Heart left ventricle (tissue), 16 donors: ENCODE measurements at places on chromosomes 1 and 21. TPM values are rescaled to one million over a fixed set of nuclear protein-coding genes. Genes with fewer than 3 reads are reported as not detected.

The FAM131C gene
- total RNA-seq = 3.4 TPM

The PTBP2 gene
- total RNA-seq = 12.2 TPM

The CYP4A22 gene
- not detected for total RNA-seq

The RAB42 gene
- total RNA-seq = 0.96 TPM

DNA sequence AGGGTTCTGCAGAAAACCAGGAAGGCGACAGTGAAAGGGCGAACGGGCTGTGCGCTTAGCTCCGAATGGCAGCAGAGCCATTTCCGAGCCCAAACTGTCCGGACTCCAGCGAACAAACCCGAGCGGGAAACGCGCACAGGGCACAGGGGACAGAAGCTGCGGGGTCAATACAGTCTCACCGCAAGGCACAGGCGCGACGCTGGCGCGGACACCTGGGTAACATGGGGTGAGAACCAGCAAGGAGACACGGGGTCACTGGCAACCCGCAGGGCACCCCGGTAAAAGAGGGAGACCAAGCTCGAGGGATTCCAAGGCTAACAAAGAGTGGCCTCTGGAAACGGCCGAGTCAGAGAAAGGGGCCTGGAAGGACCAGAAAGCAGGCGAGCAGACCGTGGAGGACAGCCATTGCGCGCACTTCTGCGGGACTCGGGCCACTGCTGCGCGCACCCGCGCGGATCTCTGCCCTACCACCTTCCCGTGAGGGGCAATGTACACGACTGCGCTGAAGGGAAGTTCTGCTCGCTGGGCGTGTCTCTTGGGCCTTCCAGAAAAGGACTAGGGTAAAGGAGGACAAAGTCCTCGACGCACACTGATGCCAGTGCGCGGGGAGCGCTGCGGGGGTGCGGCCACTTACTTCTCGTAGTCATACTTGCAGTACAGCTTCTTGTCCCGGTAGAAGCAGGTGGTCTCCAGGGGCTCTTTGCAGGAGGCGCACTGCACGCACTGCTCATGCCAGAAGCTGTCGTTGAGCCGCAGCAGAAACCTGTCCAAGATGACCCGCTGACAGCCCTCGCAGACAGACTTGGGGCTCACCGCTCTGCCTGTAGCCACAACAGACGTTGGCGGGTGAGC lies 3.8 kb downstream of the LMX1A start:
- no peak for DNase-seq
- no peaks in the 10 kb centered on the region for H3K36me3 ChIP-seq
- no peak overlapping the region for H3K27ac ChIP-seq
- peaks cover 91% of the 10 kb centered on the region for H3K27me3 ChIP-seq

DNA sequence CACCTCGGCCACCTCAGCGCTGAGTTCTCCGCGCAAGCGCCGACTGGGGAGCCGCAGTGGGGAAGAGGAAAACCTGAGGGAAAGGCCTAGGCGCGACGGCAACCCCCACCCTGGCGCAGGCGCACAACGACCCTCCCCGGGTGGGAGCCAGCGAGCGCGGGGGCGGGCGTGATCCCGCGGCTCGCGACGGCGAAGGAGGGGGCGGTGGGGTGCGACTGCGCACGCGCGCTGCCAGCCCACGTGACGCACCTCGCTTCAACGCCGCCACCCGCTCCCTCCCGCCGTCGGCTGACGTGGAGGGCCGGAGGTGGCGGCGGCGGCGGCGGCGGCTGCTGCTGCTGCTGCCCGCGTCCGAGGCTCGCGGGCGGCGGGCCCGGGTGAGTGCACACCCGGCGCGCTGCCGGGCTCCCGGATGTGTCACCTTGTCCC lies at the start of the genes PIGP and TTC3:
TSS of gene PIGP (minus strand) at position 84 of the 429 bp plus-strand sequence. CDS start 556 bp downstream, outside the sequence.
TSS of gene TTC3 (plus strand) at position 267 of the 429 bp plus-strand sequence. CDS start 14,004 bp downstream, outside the sequence.
- H3K27me3 ChIP-seq = no peaks in the 10 kb centered on the region

DNA sequence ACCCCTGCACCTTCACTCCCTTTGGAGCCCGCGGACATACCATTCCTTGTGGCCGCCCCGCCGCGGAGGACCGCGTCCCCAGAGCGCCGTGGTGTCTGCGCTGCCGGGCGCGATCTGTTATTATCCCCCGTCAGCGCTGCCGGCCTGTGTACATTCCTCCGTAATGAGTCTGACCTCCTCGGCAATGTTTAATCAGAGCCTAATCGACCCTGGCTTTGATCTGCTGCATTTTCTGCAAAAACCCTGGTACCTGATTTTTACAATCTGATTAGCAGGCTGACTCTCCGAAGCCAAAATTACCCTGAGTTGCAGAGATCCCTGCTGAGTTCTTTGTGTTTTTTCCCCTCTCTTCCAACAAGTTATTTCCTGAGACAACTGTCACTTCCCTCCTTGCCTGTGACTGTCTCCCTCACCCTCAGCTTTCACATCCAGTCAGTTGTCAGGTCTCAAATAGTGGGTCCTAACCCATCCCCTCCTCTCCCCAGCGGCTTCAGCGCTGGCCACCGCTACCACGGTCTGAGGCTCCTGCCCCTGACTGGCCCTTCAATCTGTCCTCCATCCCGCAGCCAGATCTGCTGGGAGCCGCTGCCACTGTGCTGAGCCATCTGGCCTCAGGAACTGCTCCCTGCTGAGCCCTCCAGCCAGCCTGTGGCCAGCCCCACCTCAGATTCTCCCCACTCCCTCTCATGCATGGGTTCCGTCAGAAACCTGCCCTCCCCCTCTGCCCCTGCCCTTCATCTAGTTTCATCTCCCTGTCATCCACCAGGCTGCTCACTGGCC lies 53.5 kb downstream of the GLIS1 start:
- peak overlapping the region; percentile 12 for H3K4me3 ChIP-seq
- H3K27ac ChIP-seq = no peak overlapping the region
- no peaks in the 10 kb centered on the region for H3K4me1 ChIP-seq
- peaks cover 57% of the 10 kb centered on the region for H3K27me3 ChIP-seq
- H3K36me3 ChIP-seq = no peaks in the 10 kb centered on the region

- H3K4me3 ChIP-seq = no peak overlapping the region
- H3K36me3 ChIP-seq = no peaks in the 10 kb centered on the region
- no peak for DNase-seq
- no peak overlapping the region for H3K27ac ChIP-seq
- H3K4me1 ChIP-seq = no peaks in the 10 kb centered on the region
- no peaks in the 10 kb centered on the region for H3K27me3 ChIP-seq
Observed at GRCh38 chr1:44433209-44433608, 28.2 kb downstream of the RNF220 start.

GRCh38 chr1:234875328-234875952 lies 253.2 kb downstream of the TOMM20 start:
- H3K4me3 ChIP-seq = no peak overlapping the region
- DNase-seq = no peak
- H3K27ac ChIP-seq = peak overlapping the region; percentile 39
- H3K36me3 ChIP-seq = no peaks in the 10 kb centered on the region
- peaks cover 29% of the 10 kb centered on the region for H3K4me1 ChIP-seq
- no peaks in the 10 kb centered on the region for H3K27me3 ChIP-seq

- no peak for DNase-seq
- no peak overlapping the region for H3K4me3 ChIP-seq
- H3K36me3 ChIP-seq = no peaks in the 10 kb centered on the region
- no peaks in the 10 kb centered on the region for H3K4me1 ChIP-seq
Observed at GRCh38 chr1:15577691-15578090, 7.2 kb downstream of the AGMAT start.

- no peak for DNase-seq
- H3K4me3 ChIP-seq = no peak overlapping the region
- H3K27ac ChIP-seq = no peak overlapping the region
- H3K27me3 ChIP-seq = no peaks in the 10 kb centered on the region
- peaks cover 14% of the 10 kb centered on the region for H3K4me1 ChIP-seq
Observed at GRCh38 chr1:15148941-15149340, 4.6 kb upstream of the TMEM51 start.

DNA sequence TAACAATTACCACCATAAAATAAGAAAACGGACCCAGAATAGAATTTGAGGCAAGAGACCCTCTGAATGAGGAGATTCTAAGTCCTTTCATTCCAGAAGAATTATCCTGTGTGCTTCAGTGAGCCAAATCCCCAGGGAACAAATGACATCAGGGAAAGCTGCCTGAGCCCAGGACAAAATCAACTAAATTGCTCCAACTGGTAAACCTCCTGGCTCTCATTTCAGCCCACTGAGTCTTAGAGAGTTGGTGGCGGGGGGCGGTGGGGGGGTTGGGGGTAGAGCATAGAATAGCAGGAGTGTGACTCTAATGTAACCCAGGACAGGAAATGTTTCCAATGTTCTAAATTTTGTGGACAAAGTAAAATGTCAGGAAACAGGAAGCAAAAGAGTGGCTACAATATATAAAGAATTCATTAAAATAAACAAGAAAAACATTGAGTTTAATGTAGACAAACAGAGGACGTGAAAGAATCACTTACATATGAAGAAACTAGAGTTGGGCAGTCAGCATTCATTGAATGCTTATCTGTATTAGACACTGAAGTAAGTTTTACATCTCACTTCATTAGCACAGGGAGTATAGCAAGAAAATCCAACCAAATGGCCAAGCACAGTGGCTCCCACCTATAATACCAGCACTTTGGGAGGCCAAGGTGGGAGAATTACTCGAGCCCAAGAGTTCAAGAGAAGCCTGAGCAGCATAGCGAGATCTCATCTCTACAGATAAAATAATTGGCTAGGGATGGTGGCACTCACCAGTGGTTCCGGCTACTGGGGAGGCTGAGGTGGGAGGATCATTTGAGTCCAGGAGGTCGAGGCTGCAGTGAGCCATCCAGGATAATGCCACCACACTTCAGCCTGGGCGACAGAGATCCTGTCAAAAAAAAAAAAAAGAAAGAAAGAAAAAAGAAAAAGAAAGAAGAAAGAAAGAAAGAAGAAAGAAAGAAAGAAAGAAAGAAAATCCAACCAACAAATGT lies 75.1 kb downstream of the DHRS3 start:
- no peak for DNase-seq
- no peak overlapping the region for H3K27ac ChIP-seq
- H3K27me3 ChIP-seq = no peaks in the 10 kb centered on the region
- H3K36me3 ChIP-seq = no peaks in the 10 kb centered on the region
- peaks cover 32% of the 10 kb centered on the region for H3K4me1 ChIP-seq

- peaks cover 19% of the 10 kb centered on the region for H3K4me1 ChIP-seq
- H3K27ac ChIP-seq = no peak overlapping the region
- H3K4me3 ChIP-seq = no peak overlapping the region
- no peaks in the 10 kb centered on the region for H3K27me3 ChIP-seq
- peaks cover 20% of the 10 kb centered on the region for H3K36me3 ChIP-seq
Observed at GRCh38 chr1:184479435-184480167, 92.8 kb downstream of the C1orf21 start.

DNA sequence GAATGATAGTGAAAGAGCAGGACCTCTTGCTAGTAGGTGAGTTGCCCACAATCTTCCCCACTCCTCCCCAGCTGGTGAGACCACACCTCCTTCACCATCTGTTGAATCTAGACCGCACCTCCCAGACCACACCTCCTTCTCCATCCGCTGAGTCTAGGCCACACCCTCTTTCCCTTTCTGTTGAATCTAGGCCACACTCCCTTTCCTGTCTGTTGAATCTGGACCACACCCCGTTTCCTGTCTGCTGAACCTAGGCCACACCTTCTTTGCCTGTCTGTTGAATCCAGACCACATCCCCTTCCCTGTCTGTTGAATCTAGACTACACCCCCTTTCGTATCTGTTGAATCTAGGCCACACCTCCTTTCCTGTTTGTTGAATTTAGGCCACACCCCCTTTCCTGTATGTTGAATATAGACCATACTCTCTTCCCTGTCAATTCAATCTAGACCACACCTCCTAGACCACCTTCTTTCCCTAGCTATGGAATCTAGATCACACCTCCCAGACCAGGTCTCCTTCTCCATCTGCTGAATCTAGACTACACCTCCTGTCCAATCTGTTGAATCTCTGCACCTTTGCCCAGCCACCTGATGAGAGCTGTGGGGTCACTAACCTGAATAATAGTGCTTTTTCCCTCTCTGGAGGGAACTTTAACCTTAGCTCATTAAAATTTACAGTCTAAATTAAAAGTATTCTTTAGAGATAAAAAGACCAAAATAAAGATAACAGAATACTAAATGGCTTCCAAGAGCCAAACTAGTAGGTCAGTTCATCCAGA lies 116.3 kb downstream of the DAB1 start:
- no peak overlapping the region for H3K4me3 ChIP-seq
- no peaks in the 10 kb centered on the region for H3K36me3 ChIP-seq
- no peaks in the 10 kb centered on the region for H3K4me1 ChIP-seq

DNA sequence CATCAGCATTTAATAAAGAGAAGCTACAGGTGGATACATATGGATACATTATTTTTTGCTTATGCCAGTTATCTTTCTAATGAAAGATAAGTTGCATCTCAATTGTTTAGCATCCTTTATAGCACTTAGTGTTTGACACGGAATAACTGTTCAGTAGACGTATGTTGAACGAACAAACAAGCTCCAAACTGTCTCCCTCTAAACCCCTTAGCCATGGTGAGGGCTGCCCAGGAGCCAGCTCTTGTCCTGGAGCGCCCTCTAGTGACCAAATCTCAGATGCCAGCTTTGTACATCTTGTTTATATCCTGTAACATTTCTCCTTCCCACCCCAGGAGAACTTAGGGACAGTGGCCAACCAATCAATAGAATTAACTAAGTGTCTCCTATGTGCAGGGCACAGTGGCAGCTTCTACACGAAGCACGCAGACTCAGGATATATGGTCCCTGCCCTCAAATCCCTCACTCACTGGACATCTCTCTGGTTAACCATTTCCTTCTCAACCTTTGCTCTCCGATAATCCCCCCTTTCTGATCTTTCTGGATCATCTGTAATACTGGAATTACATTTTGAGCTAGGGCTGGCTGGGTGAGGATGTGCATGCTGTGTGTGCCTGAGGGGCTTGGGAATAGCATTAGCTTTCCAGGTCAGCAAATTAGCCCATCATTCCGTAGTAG lies 22.9 kb downstream of the KCNA10 start:
- peak; percentile 64 for DNase-seq
- no peak overlapping the region for H3K27ac ChIP-seq
- H3K4me3 ChIP-seq = no peak overlapping the region
- no peaks in the 10 kb centered on the region for H3K4me1 ChIP-seq
- no peaks in the 10 kb centered on the region for H3K27me3 ChIP-seq

DNA sequence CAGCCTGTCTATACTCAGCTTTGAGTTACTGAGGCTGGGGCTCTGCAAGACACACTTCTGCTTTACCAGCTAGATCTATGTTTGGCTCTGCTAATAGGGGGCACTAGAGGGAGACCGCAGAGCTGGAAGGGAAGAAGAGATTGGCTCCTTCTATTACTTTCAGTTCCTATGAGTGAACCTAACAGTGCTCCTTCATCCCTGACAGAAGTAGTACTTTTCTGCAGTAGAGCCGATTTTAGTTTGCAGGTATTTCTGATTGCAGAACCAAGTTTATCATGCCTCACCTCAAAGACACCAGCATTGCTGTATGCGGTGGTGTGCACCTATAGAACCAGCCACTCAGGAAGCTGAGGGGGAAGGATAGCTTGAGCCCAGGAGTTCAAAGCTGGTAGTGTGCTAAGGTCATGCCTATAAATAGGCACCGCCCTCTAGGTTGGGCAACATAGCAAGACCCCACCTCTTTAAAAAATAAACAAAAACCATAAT lies 5.7 kb upstream of the ZDHHC18 start:
- H3K4me3 ChIP-seq = no peak overlapping the region
- no peaks in the 10 kb centered on the region for H3K36me3 ChIP-seq
